ENCODE measurements at places on chromosomes 12 and 14.
A peak's percentile ranks its signal among the peaks of the same experiment; 100 is the strongest.

DNA sequence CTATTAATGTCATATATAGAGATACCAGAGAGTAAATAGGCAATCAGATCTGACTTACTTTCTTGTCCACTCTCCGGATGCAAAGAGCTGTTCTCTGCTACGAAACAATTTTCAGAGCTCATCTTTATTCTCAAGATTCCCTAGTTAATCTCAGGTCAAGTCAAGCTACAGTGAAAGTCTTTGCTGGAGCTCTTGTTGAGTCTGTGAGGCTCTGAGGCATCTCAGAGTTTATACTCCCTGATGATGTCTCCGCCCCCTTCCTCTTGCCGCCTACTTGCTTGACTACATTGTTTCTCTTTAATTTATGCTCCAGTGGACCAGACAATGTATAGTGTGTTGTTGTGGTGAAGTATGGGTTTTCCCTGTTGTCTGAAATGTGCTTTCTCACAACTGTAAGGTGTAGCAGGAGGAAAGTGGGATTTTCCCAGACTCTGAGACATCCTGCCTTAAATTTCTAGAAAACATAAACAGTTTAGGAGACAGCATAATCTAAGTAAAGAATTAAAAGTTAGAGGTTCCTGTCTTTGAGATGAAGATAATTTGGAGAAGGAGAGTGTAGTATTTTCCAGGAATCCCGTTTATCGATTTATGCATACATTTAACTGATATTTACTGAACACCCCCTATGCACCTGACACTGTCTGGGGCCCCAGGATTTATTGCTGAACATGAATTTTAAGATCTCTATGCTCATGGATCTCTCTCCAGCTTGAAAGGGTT, at the start of gene CD69:
Gene CD69, minus strand, starts transcription at position 203 of the 720 bp plus-strand sequence. Its CDS starts 81 bp downstream, at position 122.
- DNase-seq: no peak

GRCh38 chr12:45827974-45828373, 98.5 kb downstream of the ARID2 start:
- DNase-seq: no peak

GRCh38 chr12:127809275-127809674, 457.7 kb upstream of the TMEM132C start:
- peak; percentile 75 for DNase-seq

GRCh38 chr14:50262865-50263264, 31.5 kb upstream of the SOS2 start:
- DNase-seq: no peak

DNA sequence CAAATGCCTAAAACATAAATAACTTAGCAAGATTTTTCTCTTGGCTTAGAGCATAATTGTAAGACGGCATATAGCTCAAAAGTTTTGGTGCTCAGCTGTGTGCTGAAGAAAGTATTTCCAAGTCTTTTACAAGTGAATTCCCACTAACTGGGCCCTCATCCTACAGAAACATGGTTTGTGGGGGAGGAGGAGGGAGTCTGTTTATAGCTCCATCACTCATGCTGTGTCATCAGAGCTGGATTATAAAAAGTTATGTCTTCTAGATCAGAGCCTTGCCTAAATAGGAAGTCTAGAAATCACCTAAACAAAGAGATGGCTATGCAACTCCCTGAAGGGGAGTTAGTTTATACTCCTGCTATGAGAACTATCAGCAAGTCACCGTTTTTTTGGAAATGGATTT, 65.9 kb upstream of the OTOGL start:
- DNase-seq: peak; percentile 46

- no peak for DNase-seq
These were observed 37.6 kb downstream of the ZFYVE26 start for GRCh38 chr14:67778792-67779191.

- peak; percentile 96 for DNase-seq
These were observed 33.5 kb upstream of the EVL start for GRCh38 chr14:100031506-100032281.

DNA sequence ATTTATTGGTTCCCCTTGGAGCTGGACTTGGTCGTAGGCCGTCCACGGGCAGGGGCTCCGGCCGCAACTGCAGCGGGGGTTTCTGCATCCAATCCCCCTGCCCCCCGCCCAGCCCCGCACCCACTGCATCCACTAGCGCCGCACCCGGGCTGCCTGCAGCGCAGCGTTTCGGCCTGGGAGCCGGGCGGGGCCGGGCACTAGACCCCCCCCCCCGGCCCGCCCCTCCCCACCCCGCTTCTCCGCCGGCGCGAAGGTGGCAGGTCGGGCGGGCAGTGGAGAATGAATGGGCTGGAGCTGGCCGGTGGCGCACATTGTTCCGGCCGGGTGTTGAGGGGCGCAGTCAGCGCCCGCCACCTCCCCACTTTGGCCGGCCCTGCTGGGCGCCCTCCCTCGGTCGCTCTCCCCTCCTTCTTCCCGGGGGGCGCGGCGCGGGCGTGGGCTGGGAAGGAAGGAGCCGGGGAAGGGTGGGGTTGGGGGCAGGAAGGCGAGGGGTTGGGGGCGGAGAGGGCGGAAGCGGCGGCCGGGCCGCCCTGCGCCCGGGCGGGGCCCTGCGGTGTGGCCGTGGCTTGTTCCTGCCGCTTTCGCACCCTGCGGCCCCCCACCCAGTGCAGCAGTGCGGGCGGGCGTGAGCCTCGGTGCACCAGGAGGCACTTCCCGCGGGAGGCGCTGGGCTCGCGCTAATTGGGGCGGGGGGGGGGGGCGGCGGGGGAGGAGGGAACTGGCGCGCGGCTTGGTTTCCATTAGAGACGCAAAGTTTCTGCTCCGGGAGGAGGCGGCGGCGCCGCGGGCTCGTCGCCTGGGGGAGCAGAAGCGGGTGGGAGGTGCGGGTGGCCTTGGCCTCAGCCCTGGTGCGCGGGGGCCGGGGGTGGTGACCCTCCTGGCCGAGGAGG, 841 bp downstream of the CALM1 start:
- DNase-seq: no peak

- DNase-seq: peak; percentile 27
These were observed 120.7 kb downstream of the AACS start for GRCh38 chr12:125185740-125186470.

GRCh38 chr14:104040539-104040938, 45.0 kb upstream of the ASPG start:
- DNase-seq: no peak

DNA sequence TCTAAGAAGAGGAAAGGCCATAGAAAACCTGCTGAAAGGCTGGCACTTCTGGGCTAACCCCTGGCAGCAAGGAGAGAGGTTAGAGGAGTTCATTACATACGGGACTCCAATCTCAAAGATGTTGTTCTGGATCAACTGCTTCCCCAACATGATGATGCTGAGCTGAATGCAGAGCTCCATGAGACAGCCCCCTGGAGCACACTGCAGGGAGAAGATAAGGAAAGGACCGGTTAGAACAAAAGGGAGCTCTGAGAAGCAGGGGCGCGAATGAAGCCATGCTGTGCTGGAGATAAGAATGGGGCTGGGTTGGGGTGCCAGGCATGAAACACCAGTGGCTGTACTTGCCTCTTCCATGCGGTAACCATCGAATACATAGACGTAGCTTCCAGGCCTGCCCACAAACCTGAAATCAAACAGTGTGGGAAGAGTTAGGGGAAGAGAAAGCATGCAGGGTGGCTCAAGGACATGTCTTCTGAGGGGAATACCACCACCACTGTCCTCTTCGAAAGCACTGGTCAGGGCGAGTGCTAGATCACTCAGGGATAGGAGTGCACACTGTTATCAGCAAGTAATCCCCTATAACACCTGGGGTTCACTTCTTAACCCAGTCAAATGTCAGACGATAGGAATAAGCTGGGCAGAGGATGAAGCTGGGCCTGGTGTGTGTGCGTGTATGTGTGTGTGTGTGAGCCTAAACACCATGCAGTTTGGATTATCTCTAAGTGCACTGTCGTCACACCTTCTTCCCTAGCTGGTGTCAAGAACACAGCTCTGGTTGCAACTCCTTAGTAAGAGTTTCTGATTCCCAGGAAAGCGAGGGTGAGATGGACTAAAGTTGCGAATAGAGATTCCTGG, 180.9 kb downstream of the NTF3 start:
- DNase-seq: no peak

DNA sequence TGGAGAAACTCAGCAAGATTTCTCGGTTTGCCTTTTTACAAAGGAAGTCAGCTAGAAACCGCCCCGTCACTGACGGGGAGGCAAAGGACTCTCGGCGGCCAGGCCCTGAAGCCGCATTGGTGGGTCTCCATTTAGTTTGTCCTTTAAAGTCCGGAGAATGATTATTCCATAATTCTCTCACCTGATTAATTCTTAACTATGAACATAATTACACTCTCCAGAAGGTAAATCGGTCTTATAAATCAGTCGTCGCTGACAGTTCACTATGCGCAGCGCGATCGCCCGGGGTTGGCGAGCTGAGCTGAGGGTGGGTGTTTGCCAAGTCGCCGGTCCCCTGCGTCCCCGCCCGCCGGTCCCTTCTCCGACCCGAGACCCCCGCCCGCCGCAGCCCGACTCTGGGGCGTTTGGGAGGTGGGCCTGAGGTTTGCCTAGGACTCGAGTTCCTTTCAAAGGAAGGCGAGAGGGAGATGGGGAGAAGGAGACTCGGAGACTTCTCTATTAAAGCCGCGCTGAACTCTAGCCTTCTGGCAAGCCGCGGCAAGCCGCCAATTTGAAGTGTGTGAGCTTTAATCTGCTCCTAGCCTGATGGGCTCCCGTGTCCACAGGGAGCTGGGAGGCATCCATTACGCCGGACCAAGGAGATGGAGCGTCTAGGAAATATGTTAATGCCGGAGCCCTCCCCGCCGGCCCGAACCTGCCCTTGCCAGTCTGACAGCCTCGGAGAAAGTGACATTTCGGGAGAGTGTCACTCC, 392.9 kb downstream of the NOVA1 start:
- DNase-seq: peak; percentile 8

DNA sequence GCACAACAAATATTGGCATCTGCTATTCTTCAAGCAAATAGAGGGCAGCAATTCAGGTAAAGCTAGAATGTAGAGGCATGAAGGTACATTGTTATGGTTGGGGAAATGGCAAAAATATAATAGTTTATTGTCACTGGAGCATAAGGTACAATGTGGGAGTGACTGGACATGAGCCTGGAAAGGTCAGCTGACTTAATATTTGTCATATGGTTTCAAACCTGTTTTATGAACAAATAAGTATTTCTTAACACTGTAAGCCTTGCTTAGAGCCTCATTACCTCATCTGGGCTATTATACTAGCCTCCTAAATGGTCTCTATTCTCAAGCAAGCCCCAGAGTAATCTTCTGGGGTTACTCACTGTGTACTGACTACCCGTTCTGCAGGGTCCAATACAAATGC, 33.7 kb downstream of the FAM177A1 start:
- DNase-seq: no peak

DNA sequence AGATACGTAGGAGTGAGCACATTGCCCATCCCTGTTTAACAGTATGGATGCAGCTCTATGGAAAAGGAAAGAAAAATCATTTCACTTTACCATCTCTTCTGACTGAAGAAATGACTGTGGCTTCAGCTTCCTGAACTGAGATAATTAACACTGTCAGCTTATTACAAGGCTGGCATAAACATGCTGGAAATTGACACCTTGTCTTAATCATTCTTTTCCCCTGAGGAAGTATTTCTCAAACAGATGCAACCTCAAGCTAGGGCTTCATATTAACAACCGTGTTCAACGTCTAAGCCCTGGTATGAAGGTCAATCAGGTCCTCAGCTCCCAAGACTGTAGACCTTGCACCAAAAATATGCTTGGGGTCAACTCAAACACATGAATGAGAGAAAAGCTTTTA, 25.0 kb downstream of the RERG start:
- DNase-seq: no peak

GRCh38 chr14:104557086-104557485, 22.5 kb upstream of the C14orf180 start:
- no peak for DNase-seq

DNA sequence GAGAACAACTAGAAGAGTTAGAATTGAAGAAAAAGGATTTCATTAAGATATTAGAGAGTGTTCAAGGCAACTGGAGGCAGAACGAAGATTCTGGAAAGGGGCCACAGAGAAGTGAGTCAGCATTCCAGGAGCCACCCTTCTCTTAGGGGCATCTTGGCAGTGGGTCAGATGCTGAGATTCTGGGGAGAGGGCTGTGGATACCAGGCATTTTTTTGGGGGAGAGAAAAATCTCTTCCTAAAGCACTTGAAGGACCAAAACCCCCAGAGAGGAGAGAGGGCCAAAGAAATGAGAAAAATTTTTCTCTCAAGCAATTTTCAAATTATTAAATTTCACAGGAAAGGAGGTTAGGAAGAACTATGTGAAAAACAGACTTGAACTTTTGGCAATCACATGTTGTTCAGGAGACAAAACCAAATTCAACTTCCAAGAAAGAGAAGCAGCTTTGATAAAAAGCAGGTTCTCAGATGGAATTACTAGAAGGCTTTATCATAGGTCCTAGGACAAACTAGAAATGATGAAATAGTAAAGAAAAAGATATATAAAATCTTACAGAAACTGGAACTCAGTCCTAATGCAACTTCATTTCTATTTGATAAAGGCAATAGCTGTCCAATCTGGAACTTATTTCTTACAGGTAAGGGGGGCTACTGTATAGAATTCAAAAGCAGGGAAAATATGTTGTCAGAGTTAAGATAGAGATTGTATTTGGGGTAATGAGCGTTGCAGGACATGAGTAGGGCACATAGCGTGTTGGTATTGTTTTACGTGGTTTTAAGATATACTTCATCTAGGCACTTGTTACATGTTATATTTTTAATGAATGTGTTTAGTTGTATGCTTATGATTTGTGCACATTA, 1.1 kb upstream of the CLEC2D start:
- peak; percentile 39 for DNase-seq

- DNase-seq: no peak
These were observed 15.0 kb downstream of the POLE start for GRCh38 chr12:132672116-132672515.

GRCh38 chr14:79576424-79576823, 634.9 kb downstream of the DIO2 start:
- DNase-seq: no peak

GRCh38 chr12:82873951-82874350, 187.2 kb downstream of the TMTC2 start:
- no peak for DNase-seq

DNA sequence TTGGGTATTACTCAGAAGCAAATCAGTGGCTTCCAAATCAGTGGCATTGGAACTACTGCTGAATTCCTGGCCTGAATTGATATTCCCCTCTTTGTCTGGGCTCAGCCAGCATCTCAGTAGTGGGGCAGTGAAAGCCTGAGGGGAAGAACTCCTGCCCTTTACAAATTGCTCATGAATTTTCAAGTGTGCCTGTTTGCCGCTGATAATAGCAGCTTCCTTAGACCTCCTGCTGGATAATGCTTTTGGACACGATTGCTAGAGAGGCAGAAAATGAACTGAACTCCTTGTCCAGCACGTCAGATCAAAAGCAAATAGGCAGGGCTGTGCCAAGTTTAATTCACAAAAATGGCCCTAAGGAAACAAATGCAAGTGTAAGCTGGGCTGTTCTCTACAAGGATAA, 91.3 kb upstream of the GZMB start:
- DNase-seq: no peak

Data from astrocyte of the cerebellum (primary cell).